ENCODE measurements at places on chromosomes 2 and 18.

DNA sequence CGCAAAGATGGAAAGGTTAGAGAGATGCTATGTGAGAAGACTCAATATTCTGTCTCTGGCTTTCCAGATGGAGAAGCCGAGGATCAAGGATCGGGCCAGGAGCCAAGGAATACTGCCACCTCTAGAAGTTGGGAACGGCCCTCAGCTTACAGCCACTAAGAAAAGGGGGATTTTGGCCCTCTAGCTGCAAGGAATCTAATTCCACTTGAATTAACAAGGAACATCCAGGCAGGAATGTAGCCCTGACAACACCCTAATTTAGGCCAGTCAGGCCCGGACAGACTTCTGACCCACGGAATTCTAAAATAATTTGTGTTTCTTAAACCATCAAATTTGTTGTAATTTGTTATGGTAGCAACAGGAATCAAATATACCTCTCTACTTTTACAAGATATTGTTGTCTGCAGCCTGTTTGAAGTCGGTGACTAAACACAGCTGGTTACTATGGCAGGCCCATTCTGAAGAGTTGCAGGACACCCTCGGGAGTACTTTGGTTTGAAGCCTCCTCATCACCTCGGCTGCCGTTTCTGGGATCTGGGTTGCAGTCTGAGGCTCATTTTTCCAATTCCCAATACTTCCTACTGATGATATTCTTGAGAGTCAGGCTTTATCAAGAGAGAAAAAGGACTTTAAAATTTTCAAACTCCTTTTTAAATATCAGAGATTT lies 1131.2 kb downstream of the TSN start:
- DNase-seq: no peak

- DNase-seq: no peak
Measured at GRCh38 chr18:13559754-13560153, 166.6 kb downstream of the FAM210A start.

DNA sequence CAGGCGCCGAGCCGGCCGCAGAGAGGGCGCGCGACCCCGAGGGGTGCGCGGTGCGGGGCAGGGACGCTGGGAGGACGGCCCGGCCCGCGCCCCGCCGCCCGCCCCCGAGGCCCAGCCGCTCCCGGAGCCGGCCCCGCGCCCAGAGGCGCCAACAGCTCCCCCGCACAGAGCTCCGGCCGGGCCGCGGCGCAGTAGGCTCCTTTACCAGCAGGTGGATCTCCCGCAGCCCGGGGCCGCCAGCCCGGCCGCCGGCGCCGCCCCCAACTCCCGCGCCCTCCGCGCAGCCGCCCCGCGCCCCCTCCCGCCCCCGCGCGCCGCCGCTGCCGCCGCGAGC lies 258 bp downstream of the MGAT4A start:
- peak; percentile 32 for DNase-seq

DNA sequence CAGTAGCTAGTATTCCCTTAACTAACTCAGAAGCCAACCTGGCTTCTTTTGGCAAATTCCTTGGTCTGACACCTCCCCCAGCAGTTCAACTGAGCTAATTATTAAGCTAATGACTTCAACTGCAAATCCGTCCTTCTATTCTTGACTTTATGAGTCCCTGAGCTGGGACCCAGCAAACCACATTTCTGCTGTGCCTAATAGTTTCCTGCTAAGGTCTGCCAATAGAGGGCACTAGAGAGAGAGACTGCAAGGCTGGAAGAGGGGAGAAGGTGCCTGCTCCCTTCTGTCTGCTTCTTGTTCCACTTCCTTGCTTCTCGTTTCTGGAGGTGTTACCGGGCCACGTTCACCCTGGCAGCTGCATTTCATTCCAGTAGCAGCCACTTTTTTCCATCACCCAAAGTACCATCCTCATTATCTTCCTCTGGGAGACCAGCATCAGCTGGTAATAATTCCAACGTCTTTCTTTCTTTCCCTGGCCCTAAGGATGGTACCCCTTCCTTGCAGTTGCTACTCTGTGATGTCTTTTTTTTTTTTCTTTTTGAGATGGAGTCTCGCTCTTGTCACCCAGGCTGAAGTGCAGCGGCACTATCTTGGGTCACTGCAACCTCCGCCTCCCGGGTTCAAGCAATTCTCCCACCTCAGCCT lies 352.0 kb downstream of the TNS1 start:
- peak; percentile 67 for DNase-seq

DNA sequence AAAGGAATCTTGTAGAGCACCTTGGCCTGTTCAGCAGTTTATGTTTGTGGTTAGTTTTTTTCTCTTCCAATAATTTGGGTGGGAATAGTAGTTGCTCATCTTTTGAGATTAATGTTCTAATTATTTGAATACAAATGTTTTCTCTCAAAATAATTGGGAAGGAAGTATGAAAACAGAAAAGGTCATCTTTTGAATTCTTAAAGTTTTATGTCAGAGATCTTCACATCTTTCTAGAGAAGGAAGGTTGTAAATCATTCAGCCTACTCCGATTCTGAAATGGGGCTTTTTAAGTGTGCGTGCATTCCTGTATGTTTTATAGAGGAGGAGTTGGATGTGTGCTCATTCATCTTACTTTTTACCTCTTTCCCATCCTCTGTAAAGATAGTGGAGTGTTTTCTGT lies 29.0 kb downstream of the GRHL1 start:
- DNase-seq: no peak

Measured in mesenchymal stem cell (in vitro differentiated cells and primary cell).